ENCODE measurements at places on chromosomes 1 and 21.

- DNase-seq: no peak
These were observed 15.0 kb downstream of the PCAT6 start for GRCh38 chr1:202825748-202826147.

GRCh38 chr1:209989525-209989924, 51.5 kb downstream of the SYT14 start:
- no peak for DNase-seq

DNA sequence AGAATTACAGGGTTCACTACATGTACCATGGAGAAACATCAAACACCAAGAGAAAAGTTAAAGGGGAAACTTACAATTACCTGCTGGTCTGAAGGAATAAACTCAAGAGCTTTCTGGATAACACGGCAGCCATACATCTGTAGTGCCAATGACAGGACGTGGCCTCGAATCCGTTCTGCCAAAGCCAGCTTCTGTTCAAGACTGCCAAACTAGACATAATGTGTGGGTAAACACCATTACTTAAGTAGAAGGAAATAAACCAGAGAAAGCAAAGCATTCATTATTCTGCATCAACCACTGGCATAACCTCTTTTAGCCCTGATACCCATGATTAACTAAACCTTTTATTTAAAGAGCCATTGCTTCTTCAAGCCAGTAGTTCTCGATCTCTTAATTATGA, 41.5 kb upstream of the SDC3 start:
- DNase-seq: no peak

- no peak for DNase-seq
These were observed 39.3 kb upstream of the TSPEAR start for GRCh38 chr21:44750675-44751025.

DNA sequence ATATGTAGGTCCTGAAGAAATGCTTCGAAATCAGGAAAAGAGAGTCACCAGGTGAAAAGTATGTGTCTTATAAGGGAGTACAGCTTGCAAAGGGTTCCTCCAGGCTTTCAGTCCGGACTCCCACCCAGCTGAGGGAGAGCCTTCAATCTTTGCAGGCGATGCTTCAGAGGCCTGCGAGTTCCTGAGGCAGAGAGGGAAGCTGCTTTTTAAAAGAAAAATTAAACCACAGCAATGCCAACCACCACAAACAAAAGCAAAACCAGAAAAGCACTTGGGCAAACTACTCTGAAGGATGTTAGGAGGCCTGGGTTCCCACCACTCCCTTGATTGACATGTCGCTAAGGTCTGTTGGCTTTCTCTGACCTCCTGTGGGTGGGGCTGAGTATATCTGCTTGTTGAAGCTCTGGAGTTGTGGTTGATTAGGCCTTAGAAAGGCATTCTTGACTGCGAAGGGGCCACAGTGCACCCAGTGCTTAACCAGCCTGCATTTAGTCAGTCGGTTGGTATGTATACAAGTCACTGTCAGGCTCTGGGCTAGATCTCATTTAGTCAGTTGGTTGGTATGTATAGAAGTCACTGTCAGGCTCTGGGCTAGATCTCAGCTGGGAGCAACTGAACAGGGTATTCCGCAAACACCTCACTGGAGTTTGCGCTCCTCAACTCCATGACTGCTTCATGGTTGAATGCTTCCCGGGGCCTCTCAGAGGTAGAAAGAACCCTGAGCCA, 1.2 kb downstream of the NIPAL3 start:
- DNase-seq: no peak

DNA sequence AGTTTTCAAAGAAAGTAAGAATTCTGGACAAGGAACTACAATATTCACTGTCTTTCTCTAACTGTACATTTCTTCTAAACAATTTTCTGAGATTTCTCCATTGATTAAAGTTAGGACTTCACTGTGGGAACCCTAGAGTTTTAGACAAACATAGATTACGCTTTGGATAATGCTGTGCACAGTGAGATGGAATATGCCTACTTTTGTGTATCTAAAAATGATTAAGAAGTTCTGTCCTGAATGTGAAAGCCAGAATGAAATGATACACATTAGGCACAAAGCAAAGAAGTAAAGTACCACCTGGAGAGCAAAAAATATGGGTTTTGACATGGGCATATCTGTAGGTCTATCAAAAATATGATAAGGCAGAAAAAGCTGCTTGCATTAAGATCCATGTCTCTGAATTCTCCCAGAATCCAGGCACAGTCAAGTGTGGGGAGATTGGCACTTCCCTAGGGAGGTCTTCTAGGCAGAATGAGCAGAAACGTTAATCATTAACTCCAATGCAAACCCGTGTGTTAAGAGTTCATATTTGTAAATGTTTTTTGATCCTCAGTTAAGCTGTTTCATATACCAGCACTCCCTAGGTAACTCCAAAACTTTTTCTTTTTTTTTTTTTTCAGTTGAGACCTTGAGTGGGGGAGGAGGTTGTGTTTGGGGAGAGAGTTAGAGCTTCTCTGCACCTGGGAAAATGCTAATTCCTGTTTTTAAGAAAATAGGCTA, 467.1 kb downstream of the LMO4 start:
- DNase-seq: peak; percentile 45

DNA sequence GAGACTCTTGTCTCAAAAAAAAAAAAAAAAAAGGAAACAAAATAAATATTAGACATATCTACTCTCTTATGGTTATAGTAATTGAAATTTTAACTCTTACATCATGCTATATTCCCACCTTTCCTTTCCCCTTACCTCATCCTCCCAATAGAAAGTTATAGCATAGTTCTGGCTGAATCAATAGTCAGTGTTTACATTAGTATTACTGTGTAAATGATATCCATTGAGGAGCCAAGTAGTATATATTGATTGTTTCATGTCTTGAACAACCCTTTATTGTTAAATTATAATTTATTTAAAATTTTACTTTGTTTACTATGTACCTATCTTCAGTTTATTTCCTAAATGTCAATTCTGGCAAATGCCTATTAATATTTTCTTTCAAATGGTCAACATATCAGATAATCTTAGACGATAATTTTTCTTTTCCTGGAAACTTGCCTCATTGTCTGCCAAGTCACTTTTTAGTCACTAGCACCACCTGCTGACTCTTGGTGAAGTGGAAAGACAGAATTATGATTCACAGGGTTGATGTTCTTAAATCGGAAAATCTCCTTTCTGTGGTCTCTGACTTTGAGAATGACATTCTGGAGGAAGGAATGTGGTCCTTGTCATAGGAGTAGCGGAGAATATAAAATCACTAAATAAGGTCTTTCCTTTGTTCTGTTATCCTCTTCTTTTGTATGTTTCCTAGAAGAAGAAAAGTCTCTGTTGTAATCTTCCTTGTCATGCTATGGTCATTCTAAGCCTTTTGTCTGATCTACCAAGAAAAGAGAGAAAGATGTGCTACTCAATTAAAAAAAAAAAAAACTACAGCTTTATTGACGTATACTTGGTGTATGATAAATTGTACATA, 8.6 kb downstream of the HJV start:
- peak; percentile 55 for DNase-seq

- no peak for DNase-seq
These were observed 48.6 kb downstream of the HIVEP3 start for GRCh38 chr1:41870076-41870562.

- no peak for DNase-seq
These were observed 2.5 kb downstream of the WLS start for GRCh38 chr1:68229650-68230483.

DNA sequence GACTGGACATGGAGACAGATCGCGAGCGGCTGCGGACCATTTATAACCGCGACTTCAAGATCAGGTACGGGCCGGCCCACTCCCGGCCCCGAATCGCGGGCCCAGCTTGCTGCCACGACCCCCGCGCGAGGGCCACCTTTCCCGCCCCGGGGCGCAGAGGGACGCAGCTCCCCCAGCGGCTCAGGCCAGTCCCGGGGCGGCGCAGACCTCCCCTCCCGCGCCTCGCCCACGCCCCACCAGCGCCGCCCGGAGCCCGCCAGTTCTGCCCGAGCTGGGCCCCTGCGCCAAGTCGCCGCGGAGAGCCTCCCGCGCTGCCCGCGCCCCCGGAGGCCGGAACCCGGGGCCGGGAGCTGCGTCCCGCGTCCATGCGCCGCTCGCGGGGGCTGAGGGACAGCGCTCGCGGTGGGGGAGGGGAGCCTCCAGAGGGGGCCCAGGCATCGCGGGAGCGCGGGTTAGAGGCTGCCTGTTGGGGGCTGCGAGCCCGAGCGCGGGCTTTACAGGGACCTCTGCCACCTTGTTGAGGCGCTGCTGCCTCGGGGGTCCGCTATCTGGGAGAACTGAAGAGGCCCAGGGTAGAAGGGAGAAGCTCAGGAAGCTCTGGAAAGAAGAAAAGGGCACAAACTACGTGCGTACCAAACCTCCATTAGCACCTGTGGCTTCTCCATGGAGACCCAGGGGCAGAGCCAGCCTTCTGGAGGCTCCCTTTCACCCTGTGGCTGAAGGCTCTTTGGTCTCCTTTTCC, 698 bp downstream of the MOV10 start:
- peak; percentile 45 for DNase-seq

- no peak for DNase-seq
These were observed 138.3 kb downstream of the FOXD2 start for GRCh38 chr1:47575855-47576757.

DNA sequence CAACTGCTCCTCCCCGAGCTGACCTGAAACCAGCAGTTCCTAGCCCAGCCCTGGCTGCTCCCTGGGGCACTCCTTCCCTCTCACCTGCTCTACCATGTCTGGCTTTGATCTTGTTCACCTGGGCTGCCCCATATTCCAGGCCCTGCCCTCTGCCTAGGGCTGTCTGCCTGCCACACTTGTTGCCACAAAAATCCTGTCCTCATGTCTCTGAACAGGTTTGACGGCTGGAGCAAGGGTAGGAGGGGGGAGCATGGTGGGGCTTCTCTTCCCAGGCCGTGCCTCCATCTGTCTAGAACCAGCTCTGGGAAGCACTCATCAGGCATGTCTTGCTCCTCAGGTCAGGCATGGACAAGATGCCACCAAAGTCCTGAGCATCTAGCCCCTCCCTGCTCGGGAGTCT, 44.3 kb upstream of the WNT2B start:
- no peak for DNase-seq

GRCh38 chr1:109263234-109263596, 13.9 kb downstream of the CELSR2 start:
- no peak for DNase-seq

DNA sequence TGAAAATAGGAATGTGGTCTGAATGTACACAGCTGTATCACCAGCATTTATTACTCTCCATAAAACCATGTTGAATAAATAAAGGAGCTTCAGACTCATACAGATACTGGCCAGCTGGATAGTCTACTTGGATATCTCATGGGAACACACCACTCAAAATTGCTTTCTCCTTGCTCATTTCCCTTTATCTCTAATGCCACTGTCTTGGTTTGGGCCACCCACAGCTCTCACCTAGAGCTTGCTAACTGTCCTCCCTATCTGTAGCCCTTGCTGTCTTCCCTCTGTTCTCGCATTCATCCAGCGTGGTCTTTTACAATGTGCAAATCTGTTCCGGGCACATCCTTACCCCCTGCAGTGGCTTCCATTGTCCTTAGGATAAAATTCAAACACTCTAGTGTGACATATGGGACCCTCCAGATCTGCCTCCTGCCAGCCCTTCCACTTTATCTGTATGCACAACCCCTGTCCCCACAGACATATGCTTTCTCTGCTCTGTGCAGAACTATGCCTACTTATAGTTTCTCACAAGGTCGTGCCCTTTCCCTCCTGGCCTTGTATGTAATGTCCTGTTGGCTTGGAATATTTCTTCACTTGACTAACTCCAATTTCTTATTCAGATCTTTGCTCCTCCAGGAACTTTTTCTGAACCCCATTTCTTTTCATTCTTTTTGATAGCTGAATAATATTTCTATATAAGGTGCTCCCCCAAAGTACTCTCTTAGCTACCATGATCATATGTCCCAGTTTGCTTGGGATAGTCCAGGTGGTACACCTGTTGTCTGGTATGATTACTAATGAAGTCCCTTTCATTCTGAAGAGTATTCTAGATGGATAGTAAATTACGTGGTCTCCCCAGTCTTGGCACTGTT, 2.9 kb downstream of the FLVCR1 start:
- DNase-seq: no peak

- no peak for DNase-seq
These were observed 211.0 kb downstream of the PATJ start for GRCh38 chr1:61953076-61953789.

- DNase-seq: no peak
These were observed 106.1 kb downstream of the KIF26B start for GRCh38 chr1:245260883-245261282.
